NCI-H446 treated with DMSO at 0.1 percent for 48 hours (cell line): ENCODE measurements at places on chromosomes 2 and 18.

DNA sequence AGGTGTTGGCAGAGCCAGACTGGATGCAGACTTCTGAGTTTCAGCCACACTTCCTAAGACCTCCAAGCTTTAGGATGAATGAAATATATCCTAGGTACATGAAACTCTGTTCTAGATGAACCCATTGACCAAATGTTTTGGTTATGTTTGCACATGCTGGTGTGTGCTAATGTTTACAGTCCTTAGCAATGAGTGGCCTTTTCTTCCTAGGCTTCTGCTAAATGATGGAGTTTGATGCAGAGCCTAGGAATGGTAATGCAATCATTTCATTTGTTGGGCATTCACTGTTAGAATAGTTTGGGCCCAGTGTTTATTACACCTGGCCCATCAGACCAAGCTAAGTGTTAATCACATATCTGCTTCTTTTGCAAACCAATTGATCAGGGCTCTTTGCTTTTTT lies 464.7 kb downstream of the MEIS1 start:
- DNase-seq = no peak

DNA sequence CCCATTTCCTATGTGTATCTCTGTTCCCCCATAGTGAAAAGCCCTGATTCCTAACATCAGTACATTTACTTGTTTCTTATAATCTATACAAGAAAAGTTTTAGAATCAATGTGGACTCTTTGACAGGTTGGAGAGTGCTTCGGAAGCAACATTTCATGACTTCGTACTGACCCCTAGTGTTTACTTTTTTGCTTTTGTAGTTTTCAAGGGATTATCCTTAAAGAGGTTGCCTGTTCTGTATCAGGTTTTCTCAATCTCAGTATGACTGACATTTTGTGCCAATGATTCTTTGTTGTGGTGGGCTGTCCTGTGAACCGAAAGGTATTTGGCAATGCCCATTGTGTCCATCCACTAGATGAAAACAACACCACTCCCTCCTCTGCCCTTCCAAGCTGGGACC lies 43.3 kb upstream of the SERPINB2 start:
- no peak for DNase-seq

DNA sequence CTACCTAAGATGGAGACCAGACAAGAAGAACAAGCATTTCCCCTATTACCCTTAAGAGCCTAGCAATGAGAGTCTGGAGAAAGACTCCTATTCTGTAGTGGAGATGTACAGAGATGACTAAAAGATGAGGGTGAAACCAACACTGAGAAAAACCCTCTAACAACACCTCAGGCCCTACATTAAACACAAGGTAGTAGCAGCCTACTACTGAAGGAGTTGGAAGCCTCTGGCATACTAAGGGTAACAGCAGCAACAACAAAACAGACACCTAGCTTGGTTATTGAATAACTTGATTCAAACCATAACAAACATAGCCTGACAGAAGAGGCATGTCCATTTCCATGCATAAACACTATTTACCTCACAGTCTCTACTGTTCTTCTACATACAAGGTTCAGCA lies 60.5 kb downstream of the UGP2 start:
- DNase-seq = no peak

GRCh38 chr2:62325398-62325797 lies 129.5 kb downstream of the B3GNT2 start:
- no peak for DNase-seq

DNA sequence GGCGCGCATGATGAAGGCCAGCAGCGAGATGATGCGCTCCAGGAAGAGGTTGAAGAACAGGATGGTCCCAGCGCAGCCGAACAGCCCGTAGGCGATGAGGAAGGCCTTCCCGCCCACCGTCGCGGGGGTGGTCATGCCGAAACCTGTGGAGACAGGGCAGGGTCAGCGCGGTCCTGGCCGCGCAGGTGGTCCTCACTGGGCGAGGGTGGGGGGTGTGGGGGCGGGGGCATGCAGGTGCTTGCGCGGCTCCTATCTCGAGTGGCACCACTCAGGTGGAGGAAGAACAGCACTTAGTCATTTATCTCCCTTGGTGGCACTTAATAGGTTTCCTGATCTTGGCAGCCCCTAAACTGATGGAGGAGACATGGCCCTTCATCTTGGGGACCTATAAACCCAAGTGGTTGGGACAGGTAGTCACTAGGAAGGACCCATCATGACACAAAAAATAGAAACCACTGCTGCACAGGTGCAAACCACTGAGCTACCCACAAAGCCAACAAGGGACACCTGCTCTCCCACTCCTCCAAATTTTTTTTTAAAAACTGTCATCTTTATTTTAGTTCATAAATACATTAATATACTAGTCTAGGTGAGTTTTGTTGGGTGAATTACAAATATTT lies 118.8 kb downstream of the MSH2 start:
- no peak for DNase-seq

DNA sequence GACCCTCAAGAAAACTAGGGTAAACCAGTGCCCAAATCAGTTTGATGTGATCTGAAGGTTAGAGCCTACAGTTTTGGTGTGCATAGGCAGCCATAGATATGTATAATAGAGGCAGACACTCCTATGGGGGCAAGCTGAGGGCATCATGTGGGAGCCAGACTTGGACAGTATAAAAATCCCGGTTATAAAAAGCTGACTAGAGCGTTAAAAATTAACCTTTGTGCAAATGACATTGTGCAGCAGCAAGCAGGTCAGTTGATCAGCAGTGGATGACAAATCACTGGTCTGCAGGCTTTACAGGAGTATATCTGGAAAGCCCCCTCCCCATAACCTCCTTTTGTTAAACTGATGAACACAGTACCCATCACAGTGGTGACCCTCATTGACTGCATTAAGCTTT lies 107.8 kb downstream of the CTNNA2 start:
- DNase-seq = no peak

- DNase-seq = no peak
Observed at GRCh38 chr2:112018846-112019245, 36.2 kb upstream of the TMEM87B start.

DNA sequence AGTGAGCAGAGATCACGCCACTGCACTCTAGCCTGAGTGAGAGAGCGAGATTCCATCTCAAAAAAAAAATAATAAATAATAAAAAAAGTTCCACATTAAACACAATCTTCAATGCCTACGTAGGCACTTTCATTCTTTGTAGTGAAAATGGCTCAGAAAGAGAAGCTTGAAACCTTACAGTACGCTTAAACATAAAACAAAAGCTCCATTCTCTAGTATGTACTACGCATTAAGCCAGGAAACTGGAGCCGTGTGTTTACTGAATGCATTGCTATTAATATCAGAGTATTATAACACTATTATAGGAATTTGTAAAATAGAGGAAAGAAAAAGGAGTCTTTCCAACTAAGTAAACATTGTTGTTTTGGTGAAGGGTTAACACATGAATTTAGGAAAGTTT lies 41.3 kb upstream of the LMAN1 start:
- DNase-seq = no peak

DNA sequence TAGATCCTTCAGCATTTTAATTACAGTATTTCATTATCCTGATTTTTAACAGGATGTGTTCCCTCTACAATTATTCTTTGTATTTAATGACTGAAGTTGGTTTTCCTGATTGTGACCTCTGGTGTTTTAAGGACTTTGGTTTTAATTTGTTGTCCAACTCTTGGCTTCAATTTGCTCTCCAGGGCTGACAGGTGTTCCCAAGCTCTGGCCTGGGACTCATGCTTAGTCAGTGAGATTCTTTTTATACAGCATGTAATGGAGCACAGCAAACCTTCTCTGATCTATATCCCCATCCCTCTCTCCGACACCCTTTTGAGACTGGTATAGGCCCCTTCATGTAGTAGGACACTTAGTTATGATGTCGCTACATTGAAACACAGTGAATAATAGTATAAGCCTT lies 896.3 kb downstream of the TSN start:
- DNase-seq = no peak
